ENCODE measurements at places on chromosomes 1 and 21. TPM values are rescaled to one million over a fixed set of nuclear protein-coding genes. Genes with fewer than 3 reads are reported as not detected.

Gene PAFAH2
- total RNA-seq = 6.6 TPM

Gene CCDC30
- total RNA-seq = 1.8 TPM

- no peaks in the 10 kb centered on the region for H3K36me3 ChIP-seq
- no peak overlapping the region for H3K4me3 ChIP-seq
- H3K4me1 ChIP-seq = no peaks in the 10 kb centered on the region
Measured at GRCh38 chr21:28639737-28640136, 352.9 kb downstream of the LTN1 start.

DNA sequence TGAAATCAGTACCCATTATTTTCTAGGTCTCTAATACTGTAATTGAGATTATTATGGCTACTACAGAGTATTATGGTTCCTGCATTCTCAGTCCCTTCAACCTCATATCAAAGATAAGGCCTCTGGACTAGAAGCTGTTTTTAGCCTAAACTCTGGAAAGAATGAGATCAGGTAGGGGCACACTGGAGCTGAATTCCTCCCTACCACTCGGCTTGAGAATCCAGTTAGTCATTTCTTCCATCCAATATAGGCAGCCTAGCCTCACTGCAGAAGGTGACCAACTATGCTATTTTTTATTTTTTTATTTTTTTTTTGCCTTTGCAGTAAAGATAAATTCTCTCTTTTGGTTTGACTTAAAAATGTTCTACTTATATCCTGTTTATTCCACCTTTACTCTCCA is 8.0 kb upstream of the HAX1 start:
- no peak overlapping the region for H3K27ac ChIP-seq
- no peak for DNase-seq
- no peaks in the 10 kb centered on the region for H3K27me3 ChIP-seq
- H3K36me3 ChIP-seq = peaks cover 63% of the 10 kb centered on the region
- no peak overlapping the region for H3K4me3 ChIP-seq

GRCh38 chr1:221605569-221605968 is 136.3 kb downstream of the DUSP10 start:
- no peak for DNase-seq
- H3K4me1 ChIP-seq = no peaks in the 10 kb centered on the region
- H3K27ac ChIP-seq = no peak overlapping the region

GRCh38 chr1:40777224-40777970 is 6.2 kb upstream of the KCNQ4 start:
- H3K4me1 ChIP-seq = no peaks in the 10 kb centered on the region
- no peaks in the 10 kb centered on the region for H3K36me3 ChIP-seq
- H3K27me3 ChIP-seq = no peaks in the 10 kb centered on the region
- no peak overlapping the region for H3K4me3 ChIP-seq

- no peak overlapping the region for H3K27ac ChIP-seq
- no peaks in the 10 kb centered on the region for H3K4me1 ChIP-seq
- no peak for DNase-seq
- no peak overlapping the region for H3K4me3 ChIP-seq
Measured at GRCh38 chr1:24886241-24886640, 43.8 kb downstream of the RUNX3 start.

DNA sequence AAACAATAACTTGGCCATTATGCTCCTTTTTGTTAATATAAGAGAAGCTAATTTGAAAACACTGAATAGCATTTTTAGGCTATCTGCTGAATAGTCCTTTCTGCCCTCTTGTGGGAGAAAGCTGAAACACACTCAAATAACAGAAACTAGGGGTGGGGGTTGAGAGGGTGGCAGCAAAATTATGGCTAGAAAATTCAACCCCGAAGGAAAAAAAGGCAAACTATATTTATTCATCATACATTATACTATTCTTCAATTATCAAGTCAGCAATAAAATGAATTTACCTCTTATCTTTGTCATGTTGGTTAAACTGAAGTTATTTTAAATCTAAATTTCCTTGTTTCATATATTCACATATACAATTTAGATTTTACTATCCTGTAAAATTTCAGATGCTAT is 255.9 kb downstream of the FAF1 start:
- H3K27me3 ChIP-seq = no peaks in the 10 kb centered on the region
- no peaks in the 10 kb centered on the region for H3K36me3 ChIP-seq
- no peak overlapping the region for H3K27ac ChIP-seq
- no peaks in the 10 kb centered on the region for H3K4me1 ChIP-seq

DNA sequence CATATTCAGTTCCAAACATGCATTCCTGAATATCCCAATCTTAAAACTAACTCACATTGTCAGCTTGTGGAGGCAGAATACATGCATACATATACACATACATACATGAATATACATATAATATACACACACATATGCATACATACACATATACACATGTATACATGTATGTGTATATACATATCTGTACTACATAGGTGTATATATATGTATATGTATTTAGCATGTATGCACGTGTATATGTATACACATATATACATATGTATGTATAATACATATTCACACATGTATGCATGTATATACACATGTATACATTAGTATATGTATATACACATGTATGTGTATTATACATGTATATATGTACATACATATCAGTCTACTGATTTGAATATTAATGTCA is 1.2 kb upstream of the ZNF691 start:
- H3K4me1 ChIP-seq = no peaks in the 10 kb centered on the region
- H3K27ac ChIP-seq = no peak overlapping the region
- H3K4me3 ChIP-seq = no peak overlapping the region
- DNase-seq = no peak
- no peaks in the 10 kb centered on the region for H3K36me3 ChIP-seq
- H3K27me3 ChIP-seq = no peaks in the 10 kb centered on the region

DNA sequence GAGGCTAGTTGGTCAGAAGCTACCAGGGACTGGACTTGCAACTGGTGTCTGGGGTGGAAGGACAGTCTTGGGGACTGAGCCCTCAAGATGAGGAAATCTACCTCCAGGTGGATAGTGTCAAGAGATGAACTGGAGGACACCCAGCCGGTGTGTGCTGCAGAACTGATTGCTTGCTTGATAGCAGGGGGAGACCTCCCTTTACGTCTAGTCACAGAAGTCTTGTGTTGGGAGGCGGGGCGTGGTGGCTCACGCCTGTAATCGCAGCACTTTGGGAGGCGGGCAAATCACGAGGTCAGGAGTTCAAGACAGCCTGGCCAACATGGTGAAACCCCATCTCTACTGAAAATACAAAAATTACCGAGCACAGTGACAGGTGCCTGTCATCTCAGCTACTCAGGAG is 4.9 kb downstream of the RCC2 start:
- peaks cover 24% of the 10 kb centered on the region for H3K4me1 ChIP-seq
- peaks cover 9% of the 10 kb centered on the region for H3K36me3 ChIP-seq
- no peaks in the 10 kb centered on the region for H3K27me3 ChIP-seq
- no peak for DNase-seq
- H3K4me3 ChIP-seq = 0 out of 2 replicates have a peak overlapping the region, but pooled peaks have one; percentile 11

DNA sequence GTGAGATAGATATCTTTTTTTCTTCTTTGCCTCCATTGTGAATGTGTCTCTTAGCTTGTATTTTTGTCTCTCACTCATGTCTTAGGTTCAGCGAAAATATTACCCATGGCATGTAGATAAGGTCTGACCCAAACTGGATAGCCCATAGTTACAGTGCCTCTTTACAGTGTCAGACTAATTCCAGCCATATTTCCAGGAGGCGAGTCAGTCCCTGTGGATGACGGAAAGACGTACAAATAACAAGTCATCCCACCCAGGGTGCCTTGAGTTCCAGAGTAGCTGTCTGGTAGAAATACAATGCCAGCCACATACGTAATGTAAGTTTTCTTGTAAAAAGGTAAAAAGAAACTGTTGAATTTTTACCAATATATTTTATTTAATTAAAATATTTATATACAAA is 157.3 kb downstream of the ZNF281 start:
- H3K36me3 ChIP-seq = no peaks in the 10 kb centered on the region
- DNase-seq = no peak
- H3K27ac ChIP-seq = no peak overlapping the region
- no peak overlapping the region for H3K4me3 ChIP-seq
- H3K27me3 ChIP-seq = 0 out of 2 replicates have a peak, but pooled peaks cover 2% of the 10 kb centered on the region
- H3K4me1 ChIP-seq = no peaks in the 10 kb centered on the region

Measured in GM12878 (cell line).